Thyroid gland (tissue), 4 donors: ENCODE measurements at places on chromosomes 6 and 20. TPM values are rescaled to one million over a fixed set of nuclear protein-coding genes. Genes with fewer than 3 reads are reported as not detected.
A peak's percentile ranks its signal among the peaks of the same experiment; 100 is the strongest.

DNA sequence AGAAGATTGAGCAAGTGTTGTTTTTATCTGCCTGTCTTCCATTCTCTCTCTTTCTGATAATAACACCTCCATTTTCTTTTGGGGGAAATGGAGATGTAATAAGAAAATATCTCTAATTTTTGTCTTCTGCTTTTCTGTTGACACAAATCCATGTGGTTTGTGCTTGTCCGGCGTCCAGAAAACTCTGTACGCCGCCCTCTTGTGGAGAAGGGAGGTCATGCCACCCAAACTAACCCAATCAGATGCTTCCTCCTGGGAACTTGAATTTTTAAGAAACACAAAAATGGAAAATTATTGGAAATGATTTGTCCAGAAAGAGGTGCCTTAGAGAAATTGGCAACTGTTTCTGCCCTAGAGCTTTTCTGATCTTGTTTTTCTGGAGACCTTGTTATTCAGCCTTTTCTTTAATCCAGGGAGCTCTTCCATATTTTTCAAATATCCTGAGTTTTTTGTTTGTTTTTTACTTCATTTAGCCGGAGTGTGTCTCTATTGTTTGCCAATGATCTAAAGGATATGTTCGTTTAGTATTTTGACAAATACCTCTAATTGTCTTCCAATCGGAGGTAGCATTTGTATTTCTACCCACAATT is 17.8 kb upstream of the FNDC1 start:
- no peaks in the 10 kb centered on the region for H3K36me3 ChIP-seq
- DNase-seq, result peak; percentile 62
- no peak overlapping the region for H3K4me3 ChIP-seq
- no peak overlapping the region for H3K27ac ChIP-seq

DNA sequence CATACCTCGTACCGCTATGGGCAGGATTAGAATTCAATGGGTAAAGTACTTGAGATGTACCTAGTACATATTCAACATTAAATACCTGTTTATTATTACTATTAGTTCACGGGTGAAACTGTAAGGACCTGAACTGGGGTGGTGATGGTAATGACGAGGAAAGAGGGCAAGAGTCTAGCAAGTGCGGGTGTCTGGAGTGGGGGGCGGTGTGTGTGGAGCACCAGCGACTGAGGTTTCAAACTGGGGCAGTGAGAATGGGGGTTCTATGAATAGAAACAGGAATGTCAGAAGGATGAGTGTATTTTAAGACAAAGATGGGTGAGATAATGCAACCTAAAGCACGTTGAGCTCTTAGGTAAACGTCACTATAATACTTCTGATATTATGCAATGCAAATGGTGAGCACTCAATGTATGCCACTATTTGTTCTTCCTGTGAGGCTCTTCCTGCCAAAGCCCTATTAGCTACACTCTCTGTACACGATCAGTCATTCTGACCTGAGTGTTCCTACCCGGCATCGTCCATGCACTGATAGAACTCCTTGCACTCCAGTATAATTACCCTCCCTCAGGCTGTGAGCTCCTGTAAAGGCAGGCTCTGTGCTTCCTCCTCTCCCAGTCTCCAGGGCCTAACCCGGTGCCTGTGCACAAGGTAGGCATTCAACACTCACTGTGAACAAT is 55.0 kb downstream of the ALDH5A1 start:
- no peak overlapping the region for H3K27ac ChIP-seq
- H3K36me3 ChIP-seq, result no peaks in the 10 kb centered on the region
- DNase-seq, result no peak
- no peak overlapping the region for H3K4me3 ChIP-seq
- H3K27me3 ChIP-seq, result no peaks in the 10 kb centered on the region

DNA sequence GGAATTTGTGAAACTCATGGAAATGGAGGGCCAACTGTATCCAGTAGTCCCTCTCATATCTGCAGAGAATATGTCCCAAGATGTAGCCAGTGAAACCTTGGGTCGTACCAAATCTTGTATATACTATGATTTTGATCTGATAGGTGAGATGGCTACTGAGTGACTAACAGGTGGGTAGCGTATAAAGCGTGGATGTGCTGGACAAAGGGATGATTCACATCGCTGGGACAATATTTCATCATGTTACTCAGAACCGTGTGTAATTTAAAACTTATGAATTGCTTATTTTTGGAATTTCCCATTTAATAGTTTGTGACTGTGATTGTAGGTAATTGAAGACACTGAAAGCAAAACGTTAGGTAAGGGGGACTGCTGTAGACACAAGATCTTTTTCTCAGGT is 144.1 kb downstream of the SMAP1 start:
- DNase-seq, result no peak
- no peaks in the 10 kb centered on the region for H3K27me3 ChIP-seq
- no peak overlapping the region for H3K4me3 ChIP-seq
- no peak overlapping the region for H3K27ac ChIP-seq
- H3K36me3 ChIP-seq, result no peaks in the 10 kb centered on the region

DNA sequence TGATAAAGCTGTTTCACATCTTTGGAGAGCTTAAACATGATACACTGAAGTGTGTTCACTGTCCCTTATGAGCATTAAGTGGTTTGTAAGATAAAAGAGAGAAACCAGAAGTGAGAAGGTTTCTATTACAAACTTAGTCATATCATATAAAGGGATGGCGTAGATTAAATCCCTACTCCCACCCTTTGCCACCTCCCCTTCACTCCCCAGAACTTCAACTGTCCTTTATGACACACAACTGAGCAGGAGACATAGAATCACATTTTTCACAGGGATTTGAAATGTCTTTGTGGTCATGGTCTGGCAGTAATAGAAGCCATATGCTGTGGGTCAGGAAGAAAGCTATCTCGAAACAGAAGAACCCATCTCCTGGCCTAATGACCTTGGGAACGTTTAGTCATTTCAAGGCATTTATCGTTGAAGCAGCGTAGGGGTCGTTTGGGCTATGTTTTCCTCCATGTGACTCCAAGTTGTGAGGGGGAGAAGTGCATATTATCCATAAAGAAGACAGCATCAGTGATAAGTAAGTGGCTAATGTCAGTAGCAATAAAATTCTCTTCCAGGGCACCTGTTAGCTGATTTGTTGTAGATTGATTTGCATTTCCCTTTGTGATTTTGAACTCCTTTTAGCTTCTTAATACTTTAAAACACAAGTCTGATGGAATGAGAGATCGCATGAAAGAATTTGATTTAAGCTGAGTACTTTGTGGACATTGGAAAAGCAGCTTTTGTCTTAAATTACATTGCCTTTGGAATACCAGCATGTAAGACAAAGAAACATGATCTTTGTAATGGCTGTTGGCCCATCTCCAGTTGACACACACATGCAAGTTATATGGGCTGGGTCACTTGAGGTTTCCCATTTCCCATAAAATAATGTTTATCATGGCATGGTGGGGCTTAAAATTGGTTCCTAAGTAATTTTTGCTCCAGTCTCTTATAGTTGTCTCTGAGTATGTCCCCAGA is 501.5 kb upstream of the FLRT3 start:
- no peaks in the 10 kb centered on the region for H3K36me3 ChIP-seq
- H3K27ac ChIP-seq, result no peak overlapping the region
- H3K4me3 ChIP-seq, result no peak overlapping the region
- no peaks in the 10 kb centered on the region for H3K27me3 ChIP-seq

GRCh38 chr6:105897131-105897530 is 189.0 kb upstream of the PRDM1 start:
- no peaks in the 10 kb centered on the region for H3K4me1 ChIP-seq
- H3K4me3 ChIP-seq, result no peak overlapping the region
- H3K27me3 ChIP-seq, result no peaks in the 10 kb centered on the region
- no peak for DNase-seq
- no peak overlapping the region for H3K27ac ChIP-seq
- no peaks in the 10 kb centered on the region for H3K36me3 ChIP-seq

DNA sequence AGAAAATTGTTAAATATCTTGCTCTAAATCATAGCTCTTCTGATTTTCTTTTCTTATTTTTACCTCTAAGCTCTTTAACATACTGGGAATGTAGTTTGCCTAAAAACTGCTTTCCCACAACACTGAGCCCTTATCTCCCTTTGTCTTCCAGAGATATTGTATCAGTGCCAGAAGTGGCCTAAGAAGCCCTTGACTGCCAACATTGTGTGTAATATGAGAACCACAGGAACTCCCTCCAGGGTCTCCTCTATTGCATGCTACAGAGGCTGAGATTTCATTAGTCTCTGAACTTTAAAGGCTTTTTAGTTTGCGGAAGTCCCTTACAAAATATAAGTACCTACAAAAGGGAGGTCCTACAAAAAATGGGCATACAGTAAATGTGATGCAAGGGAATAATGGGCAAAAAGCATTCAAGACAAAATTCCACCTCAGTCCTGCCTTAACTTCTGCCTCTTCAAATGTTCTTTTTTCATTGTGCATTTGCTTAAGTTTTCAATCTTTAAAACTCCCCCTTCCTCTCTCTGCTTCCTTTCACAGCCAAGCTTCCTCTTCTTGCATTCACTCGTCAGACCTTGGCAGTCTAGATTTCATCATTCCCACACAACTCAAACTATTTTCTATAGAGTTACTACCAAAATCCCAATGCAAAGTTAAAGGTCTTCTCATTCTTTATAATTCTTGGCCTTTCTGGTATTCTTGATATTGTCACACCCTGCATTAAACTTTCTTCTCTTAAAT is 76.5 kb downstream of the ADGRG6 start:
- H3K27me3 ChIP-seq, result no peaks in the 10 kb centered on the region
- peak; percentile 17 for DNase-seq

- no peaks in the 10 kb centered on the region for H3K27me3 ChIP-seq
- no peak overlapping the region for H3K4me3 ChIP-seq
- peak overlapping the region; percentile 86 for H3K27ac ChIP-seq
- no peak for DNase-seq
- H3K36me3 ChIP-seq, result peaks cover 8% of the 10 kb centered on the region
Observed at GRCh38 chr20:37314617-37315016, 25.2 kb downstream of the MANBAL start.

DNA sequence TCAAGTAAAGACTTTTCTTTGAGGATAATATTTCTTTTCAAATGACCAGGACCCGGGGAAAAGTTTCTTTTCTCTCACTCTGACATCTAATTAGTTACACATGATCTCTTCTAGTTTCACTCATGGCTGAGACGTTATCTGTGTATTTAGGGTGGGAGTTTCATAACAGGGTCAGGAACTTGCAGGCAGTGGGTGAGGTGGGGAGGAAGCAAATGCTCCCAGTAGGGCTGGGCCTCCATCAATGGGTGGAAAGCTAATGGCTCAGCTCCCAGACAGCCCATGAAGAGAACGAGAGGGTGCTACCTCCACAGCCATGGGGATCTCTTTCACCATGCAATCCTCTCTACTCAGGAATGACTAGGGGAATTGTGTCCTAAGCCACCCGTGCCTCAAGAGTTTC is 119.3 kb downstream of the F13A1 start:
- H3K36me3 ChIP-seq, result no peaks in the 10 kb centered on the region
- DNase-seq, result no peak
- no peak overlapping the region for H3K4me3 ChIP-seq
- no peaks in the 10 kb centered on the region for H3K27me3 ChIP-seq
- no peak overlapping the region for H3K27ac ChIP-seq

DNA sequence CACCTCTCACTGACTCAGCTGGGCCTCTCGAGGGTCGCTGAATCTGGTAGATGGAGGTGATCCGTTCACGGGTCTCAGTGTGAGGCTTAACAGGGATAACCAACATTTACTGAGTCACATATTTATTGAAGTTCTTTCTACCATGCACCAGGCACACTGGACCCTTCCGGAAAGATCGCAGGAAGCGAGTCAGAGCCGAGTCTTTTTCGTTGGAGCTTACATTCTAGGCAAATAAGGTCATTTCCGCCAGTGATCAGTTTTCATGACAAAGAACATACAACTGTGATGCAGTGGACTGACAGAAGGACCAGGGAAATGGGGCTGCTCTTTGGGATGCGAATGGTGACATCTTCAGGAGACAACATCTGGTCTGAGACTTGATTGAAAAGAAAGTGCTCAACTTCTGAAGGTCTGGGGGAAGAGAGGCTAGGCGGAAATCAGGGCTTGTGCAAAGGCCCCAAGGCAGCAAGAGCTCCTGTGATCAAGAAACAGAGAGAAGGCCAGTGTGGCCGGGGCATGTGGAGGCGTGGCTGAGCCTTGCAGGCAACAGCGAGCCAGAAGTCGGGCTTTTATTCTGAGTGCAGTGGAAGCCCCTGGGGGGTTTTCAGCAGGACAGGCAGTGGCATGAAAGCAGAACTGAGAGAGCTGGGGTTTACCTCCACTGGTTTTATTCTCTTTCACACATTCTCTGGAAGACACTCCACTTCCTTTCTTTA is 56.7 kb downstream of the APCDD1L start:
- DNase-seq, result no peak
- no peak overlapping the region for H3K4me3 ChIP-seq
- H3K36me3 ChIP-seq, result no peaks in the 10 kb centered on the region
- no peaks in the 10 kb centered on the region for H3K27me3 ChIP-seq

DNA sequence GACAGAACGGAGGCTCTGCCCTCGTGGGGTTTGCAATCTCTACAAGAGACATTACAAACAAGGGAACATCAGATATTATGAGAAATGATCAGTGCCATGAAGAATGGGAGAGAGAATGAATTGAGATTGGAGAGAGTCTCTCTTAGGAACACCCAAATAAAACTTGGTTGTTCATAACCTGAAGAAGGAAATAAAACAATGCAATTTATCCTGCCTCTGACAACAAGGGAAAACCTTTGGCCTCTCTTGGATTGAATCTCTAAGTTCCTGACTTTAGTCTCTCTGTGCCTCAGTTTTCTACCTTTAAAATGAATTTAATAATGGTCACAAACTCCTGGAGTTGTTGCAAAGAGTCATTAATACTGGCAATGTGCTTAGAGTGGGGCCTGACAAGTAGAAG is 21.1 kb downstream of the PLEKHG1 start:
- no peak overlapping the region for H3K27ac ChIP-seq
- H3K4me3 ChIP-seq, result no peak overlapping the region
- no peaks in the 10 kb centered on the region for H3K27me3 ChIP-seq
- H3K4me1 ChIP-seq, result no peaks in the 10 kb centered on the region
- DNase-seq, result no peak

- no peaks in the 10 kb centered on the region for H3K27me3 ChIP-seq
- no peak overlapping the region for H3K27ac ChIP-seq
- no peaks in the 10 kb centered on the region for H3K36me3 ChIP-seq
- no peak overlapping the region for H3K4me3 ChIP-seq
Observed at GRCh38 chr6:3188262-3188661, 30.9 kb upstream of the TUBB2A start.

DNA sequence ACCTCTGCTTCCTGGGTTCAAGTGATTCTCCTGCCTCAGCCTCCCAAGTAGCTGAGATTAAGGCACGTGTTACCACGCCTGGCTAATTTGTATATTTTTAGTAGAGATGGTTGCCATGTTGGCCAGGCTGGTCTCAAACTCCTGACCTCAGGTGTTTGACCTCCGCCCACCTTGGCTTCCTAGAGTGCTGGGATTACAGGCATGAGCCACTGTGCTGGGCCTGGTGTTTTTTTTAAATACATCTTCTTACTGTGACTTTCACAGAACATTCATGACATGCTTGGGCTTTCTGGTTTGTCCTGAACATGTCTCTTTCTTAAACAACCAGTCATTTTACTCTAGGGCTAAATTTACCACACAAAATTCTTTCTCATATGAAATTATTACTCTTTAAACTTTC is 34.7 kb upstream of the FAM8A1 start:
- no peaks in the 10 kb centered on the region for H3K27me3 ChIP-seq
- no peak overlapping the region for H3K4me3 ChIP-seq
- no peaks in the 10 kb centered on the region for H3K4me1 ChIP-seq
- H3K36me3 ChIP-seq, result no peaks in the 10 kb centered on the region
- DNase-seq, result no peak

FAM83D gene
- 3.4 TPM for total RNA-seq

ELOVL4 gene
- 0.88 TPM for total RNA-seq
